ENCODE measurements at places on chromosomes 12 and 14.

GRCh38 chr12:7017870-7018349 is 366 bp downstream of the LPCAT3 start:
- no peak for DNase-seq

- DNase-seq = no peak
Measured at GRCh38 chr12:89571491-89572195, 45.8 kb upstream of the POC1B start.

DNA sequence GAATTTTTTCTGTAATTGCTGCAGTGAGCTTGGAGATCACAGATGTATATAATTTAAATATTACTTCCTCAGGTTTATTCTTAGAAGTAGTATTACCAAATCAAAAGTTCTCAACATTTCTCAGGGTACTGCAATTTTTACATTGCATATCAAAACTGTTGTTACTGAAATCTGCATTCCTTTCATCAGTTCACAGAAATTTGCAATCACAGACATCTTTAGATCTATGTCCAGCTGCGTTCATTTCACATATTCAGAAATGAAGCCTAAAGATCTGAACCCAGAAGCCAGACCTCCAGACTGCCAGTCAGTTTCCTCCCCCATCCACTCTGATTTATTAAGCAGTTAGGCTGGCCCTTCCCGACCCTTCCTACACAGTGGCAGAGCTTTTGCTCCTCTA is 18.2 kb upstream of the IFT81 start:
- no peak for DNase-seq

- DNase-seq = no peak
Measured at GRCh38 chr12:41014643-41015020, 173.5 kb upstream of the PDZRN4 start.

Measured in stimulated activated CD8-positive, alpha-beta memory T cell treated with anti-CD3 and anti-CD28 coated beads, Interleukin-2, amount 100 ng/mL, for 1 hour (primary cell).